Fibroblast of skin of left biceps (primary cell): ENCODE measurements at places on chromosomes 3 and 15.

DNA sequence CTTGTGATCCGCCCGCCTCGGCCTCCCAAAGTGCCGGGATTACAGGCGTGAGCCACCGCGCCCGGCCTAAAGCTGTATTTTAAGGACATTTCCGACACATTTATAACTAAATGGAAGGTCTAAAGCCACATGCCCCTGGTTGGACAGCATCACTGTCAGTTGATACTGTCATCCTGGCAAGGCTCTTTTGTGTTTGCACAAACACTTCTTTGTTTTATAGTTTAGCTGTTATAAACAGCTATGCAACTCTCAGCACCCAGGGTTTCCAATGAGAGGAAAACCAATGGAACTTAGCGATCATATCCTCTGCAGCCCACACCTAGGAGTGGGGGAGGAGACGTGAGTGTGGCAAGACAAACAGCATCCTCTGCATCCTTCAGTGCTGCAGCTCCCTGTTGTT, 19.7 kb downstream of the NIPA1 start:
- DNase-seq, result no peak

GRCh38 chr3:113436809-113437208, 4.5 kb downstream of the CFAP44 start:
- no peak for DNase-seq

- no peak for DNase-seq
These were observed 839.8 kb upstream of the ALCAM start for GRCh38 chr3:104526901-104527401.

GRCh38 chr3:150411546-150411945, 3.4 kb downstream of the TSC22D2 start:
- DNase-seq, result no peak

- DNase-seq, result no peak
These were observed 220.3 kb upstream of the TPM1 start for GRCh38 chr15:62822228-62822627.

DNA sequence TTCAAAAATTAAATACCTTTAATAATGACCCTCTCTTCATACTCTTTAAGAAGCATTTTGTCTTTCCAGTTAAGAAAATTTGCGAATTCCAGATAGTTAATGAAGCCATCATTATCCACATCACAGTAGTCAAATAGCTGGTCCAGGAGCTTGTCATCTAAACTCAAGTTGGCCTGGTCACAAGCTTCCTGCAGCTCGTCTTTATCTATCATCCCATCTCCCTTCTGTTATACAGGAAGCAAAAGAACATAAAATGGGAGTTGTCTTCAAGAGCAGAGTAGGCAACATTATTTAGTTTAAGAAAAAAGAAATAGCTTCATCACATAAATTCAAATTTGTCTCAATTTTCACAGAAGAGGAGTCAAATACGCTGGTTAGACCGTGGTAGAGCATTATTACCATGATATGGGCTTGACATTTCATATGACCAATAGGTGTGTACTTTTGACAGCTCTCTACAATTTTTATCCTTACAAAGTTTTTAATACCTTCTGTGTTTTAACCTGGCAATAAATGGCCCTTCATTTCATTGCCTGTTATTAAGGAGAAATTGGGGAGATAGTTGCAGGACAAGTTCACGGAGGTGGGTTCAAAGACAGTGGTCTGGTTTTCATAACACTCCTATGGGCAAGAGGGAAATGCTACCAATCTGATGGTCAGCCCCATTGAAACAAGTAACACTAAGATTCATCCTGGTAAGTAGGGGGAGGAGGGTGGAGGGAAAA, 45.4 kb downstream of the EFHB start:
- no peak for DNase-seq

- DNase-seq, result no peak
These were observed 48.4 kb downstream of the CHAC1 start for GRCh38 chr15:41001524-41002214.

GRCh38 chr3:48634661-48635221, 520 bp downstream of the SLC26A6 start:
- DNase-seq, result no peak

DNA sequence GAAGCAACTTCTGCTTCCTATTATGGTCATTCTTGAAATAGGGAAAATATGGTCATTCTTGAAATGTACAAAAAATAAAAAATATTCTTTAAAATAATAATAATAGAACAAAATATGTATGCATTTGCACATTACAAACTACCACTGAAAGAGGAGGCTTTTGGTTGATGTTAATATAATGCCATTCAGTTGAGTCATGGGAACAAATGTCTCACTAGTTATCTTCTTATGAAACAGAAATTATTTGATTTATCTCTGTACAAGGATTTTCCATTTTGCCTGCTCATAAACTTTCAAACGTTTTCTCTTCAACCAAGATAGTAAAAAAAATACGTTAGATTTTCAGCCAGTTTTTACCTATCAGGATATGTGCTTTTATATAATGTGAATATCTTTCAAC, 1662.7 kb downstream of the OTOL1 start:
- no peak for DNase-seq

GRCh38 chr3:7205535-7205934, 344.6 kb downstream of the GRM7 start:
- no peak for DNase-seq

DNA sequence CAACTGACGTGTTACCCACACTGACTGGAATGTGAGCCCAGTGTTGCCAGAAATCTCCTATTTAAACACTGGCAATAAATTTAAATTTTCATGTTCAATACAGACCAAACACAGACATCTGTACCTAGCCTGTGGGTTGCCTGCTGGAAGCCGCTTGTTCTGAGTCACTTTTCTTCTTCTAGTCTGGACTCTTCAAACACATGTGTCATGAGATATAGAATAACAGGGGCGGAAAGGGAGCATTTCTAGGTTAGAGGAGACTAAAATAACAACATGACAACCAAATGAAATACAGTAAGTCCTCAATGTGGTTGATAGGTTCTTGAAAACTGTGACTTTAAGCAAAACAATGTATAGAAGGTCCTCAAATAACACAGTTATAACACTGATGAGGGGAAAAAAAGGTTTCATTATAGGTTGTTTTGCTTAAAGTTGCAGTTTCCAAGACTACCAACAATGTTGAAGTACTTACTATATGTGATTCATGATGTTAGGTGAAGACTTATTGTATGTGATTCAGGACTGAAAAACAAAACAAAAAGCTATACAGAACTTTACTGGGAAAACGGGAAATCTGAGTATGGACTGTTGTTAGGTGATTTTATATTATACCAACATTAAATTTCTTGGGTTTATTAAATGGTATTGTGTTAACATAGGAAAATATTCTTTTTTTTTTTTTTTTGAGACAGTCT, 63.1 kb downstream of the PRKAR2A start:
- DNase-seq, result peak; percentile 23

- DNase-seq, result no peak
These were observed 48.0 kb downstream of the ZIC4 start for GRCh38 chr3:147358144-147358992.

DNA sequence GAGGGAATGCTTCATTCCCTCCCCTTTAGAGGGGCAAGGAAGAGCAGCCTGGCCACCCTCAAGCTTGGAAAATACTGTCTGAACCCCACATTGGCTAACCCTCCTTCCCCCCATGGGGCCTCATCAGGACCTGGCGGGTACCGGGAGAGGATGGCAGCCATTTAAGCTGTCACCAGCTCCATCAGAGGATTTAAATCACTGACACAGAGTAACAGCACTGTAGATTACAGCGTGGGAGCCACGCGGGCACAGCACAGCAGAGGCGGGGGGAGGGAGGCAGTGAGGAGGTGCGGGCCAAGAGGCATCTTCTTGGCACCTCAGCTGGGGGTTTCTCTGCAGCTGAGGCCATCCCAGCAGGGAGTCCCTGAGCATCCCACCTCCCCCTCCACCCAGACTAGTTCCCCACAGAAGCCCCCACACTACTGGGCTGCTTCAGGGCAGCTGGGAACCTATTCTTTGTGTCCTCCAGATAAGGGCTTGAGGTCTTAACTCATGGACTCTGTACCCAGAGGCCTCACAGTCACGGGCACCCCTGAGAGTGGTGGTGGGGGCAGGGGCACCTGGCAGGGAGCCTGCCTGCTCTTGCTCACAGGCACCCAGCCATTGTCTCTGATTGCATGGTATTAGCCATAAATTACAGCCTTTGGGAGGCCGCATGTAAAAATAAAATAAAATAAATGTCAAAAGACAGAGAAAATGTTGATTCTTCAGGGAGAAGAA, 21.9 kb upstream of the CACNA2D2 start:
- DNase-seq, result no peak

DNA sequence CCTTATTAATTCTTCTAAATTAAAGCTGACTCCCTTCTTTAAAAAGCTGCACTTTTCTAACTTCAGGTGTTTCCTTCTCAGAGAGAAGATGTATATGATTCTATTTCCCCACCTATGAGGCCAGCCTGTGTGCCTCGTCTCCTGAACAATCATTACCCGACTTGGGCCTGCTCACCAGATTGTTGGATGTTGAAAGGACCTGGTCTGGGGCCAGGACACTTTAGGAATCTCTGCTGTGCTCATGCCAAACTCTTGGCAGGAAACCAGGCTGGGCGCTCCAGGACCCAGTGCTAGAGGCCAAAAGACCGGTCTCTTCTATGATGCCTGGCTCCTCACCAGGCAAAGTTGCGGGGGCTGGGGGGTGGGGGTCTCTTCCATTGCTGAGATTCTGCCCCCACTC, 16.9 kb upstream of the LRRC31 start:
- DNase-seq, result no peak
